ENCODE measurements at places on chromosomes 4 and X.
A peak's percentile ranks its signal among the peaks of the same experiment; 100 is the strongest.

DNA sequence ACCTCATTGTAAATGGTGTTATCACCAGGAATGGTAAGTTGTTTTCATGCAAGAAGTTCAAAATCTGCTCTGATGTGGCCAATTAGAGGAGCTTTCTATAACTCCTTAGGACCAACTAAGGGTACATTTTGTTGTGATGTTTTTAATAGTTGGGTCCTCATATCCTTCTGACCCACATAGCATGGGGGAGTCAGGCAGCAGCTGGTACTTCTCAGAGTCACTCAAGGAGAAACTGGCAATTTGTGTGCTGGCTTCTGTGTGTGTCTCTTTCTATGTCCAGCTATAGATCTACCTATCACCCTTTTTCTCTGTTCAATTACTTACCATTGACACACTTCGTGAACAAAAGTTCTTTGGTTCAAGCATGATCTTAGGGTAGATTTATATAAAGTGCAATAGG is 194.3 kb upstream of the TENM3 start:
- DNase-seq = no peak

DNA sequence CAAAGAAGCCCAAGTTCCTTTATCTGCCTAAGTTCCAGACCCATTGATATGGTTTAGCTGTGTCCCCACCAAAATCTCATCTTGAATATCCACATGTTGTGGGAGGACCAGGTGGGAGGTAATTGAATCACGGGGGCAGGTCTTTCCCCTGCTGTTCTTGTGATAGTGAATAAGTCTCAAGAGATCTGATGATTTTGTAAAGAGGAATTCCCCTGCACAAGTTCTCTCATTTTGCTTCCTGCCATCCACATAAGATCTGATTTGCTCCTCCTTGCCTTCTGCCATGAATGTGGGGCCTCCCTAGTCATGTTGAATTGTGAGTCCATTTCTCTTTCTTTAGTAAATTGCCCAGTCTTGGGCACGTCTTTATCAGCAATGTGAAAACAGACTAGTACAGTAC is 860.2 kb downstream of the FSTL5 start:
- DNase-seq = no peak

DNA sequence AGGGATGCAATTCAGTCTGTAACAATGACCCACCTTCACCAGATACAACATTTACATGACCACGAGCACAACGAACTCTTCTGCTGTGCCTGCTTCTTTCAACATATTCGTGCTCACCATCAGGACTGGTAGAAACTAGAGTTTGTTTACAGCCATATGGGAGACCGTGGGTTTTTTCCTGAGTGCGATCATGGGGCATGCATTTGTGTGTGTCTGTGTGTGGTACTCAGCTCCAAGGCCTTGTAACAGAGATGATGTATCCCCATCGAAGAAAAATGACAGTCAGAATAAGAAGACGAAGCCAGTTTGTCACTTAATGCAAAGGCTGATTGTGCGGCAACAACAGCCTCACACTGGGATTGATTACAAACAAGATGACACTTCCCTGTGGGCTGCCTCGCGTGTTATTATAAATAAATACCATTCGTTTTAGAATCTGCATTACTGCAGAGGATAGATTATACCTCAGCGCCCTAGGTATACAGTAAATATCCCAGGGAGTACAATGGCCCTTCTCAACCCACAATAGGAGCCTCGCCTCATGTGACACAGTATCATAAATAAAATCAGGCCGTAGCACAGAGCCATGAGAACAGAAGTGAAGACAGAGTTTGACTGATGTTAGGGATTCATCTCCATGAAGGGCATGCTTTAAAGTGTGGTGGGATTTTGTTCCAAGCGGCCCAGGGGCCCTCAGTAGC is 97.3 kb upstream of the NOCT start:
- no peak for DNase-seq

DNA sequence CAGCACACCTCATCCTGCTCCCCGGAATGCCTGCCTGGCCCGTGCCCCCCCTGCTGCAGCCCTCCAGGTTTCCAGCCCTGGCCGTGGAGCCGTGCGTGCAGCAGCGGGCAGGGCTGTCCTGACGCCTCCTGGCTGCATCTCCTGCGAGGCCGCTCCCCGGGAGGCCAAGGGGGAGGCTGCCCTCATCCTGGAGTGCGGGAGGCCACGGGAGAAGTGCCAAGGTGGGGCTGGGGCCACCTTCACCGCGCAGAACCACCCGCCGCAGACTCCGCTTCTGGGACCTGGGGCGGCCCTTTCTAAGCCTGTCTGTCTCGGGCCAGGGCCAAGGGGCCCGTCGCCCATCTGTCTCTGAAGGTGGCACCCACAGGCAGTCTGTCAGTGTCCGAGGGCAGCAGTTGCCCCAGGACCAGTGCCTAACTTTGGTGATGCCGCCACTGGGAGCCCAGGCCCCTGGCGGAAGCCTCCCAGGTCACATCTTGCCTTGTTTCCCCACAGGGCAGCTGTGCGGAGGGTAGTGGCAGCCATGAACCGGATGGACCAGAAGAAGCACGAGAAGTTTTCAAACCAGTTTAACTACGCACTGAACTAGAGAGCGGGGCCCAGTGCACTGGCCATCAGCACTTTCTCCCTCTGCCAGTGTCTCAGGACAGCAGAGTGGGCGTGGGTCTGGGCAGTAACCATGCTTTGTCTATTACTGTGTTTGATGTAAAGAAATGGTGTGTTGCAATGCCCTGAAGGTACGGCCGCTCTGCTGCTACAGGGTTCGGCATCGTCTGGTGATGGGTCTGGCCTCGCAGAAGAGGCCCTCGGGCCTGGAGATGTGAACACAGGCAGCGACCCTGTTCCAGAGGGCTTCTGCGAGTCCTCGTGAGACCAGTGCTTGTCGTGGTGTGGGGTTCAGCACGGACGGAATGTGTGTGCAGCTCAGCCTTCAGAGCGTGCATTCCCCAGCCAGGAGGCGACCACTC is 20.6 kb downstream of the NKX1-1 start:
- peak; percentile 51 for DNase-seq

GRCh38 chr4:98657531-98658286 is 702 bp downstream of the TSPAN5 start:
- DNase-seq = peak; percentile 74

- no peak for DNase-seq
These were observed 39.9 kb downstream of the ATP8A1 start for GRCh38 chr4:42617030-42617429.

- DNase-seq = no peak
These were observed 30.7 kb upstream of the AREG start for GRCh38 chr4:74414149-74414809.

DNA sequence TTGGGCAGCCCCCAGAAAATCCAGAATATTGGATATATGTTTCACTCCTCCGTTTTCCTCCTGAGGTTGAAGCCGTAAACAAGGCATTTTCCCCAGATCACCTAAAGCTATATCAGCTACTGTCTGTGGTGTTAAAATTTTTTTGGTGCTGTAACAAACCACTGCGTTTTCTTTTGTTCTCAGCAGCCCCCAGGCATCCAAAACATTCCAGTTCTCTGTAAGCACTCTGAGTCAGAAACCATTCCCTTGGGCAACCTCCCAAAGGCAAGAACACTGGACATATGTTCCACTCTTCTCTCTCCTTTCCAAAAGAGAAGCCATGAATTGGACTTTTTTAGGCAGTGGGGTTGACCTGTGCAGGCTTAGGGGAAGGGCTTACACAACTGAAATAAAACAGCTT is 310.9 kb downstream of the MID1IP1 start:
- DNase-seq = no peak

- no peak for DNase-seq
These were observed 892.4 kb upstream of the TENM3 start for GRCh38 chr4:181350615-181351415.

- no peak for DNase-seq
These were observed 133.0 kb upstream of the LEF1 start for GRCh38 chr4:108301545-108302251.

- DNase-seq = no peak
These were observed 106.4 kb downstream of the AMELX start for GRCh38 chrX:11399489-11400094.

DNA sequence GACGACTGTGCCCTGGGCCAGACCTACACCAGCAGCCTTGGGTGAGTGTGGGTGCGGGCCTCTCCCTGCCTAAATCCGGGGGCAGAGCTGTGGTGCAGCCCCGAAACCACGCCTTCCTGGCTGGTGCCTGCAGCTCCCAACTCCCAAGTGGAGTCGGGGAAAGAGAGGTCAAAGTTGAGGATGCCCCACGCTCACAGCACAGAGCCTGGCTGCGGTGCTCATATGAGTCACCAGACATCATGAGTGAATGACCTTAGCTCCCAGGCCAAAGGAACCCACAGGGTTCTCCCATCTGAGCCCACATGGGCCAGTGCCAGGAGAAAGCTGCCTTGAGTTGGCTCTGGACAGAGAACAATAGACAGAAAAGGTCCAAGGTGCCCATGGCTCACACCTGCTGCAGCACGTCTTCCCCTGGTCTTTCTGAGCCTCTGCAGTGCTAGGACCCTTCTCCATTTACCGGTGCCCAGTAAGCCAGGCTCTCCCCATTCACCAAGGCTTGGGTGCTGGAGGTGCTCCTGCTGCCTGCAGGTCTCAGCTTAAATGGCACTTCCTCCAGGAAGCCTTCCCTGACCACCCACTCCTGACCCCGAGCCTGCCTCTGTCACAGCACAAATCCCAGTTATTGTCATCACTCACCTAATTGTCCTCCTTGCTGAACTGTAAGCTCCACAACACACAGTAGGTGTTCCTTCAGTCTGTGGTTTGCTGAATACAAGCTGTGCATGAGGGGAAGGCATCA is 224.2 kb downstream of the AFAP1 start:
- no peak for DNase-seq

DNA sequence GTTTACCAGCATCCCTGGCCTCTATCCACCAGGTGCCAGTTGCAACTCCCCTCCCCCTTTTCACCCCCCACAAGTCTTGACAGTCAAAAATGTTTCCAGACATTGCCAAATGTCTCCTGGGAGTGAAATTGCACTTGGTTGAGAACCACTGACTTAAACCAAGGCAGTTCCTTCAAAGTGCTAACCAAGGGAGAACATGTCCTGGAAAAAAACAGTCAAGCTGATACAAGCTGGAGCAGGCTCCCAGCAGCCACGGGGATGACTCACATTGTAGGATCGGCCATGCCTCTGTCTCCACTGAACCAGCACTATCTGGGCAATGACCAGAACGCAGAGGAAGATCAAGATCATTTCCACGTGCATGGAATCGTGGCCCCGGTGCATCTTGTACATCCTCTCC is 11.4 kb downstream of the RNF175 start:
- DNase-seq = peak; percentile 87

DNA sequence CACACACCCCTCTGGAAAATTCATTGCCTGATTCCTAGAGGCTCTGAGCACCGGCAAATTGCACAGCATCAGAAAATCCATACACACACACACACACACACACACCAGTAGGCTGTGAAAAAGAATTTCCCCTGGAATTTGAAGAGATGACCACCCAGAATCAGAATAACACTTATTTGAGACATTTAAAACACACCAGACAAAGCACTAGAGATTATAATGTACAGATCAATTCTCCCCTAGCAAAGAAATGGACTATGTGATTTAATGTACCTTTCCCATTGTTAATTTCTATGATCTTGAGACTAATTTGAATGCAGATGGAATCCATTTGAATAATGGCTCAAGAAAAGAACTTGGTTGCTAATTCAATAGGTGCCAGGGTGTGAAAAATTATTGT is 399.3 kb downstream of the HNRNPD start:
- no peak for DNase-seq

DNA sequence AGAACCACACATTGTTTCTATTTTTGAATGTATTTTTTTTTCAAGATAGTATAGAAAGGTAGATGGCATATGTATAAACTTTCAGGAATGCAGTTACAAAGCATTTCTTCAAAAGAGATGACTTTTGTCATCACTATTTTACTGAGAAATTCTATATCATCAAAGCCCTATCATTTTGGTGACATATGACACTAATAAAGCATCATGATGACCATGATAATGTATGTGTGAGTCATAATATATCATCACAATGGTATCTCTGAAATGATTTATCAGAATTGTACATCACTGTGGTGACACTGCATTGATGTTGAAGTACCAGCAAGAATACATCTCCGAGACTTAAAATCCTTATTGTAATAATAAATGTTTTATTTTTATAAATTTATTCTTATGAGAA is 1740.8 kb downstream of the PCDH7 start:
- DNase-seq = no peak

- DNase-seq = no peak
These were observed 2.2 kb downstream of the KIT start for GRCh38 chr4:54659749-54660535.

DNA sequence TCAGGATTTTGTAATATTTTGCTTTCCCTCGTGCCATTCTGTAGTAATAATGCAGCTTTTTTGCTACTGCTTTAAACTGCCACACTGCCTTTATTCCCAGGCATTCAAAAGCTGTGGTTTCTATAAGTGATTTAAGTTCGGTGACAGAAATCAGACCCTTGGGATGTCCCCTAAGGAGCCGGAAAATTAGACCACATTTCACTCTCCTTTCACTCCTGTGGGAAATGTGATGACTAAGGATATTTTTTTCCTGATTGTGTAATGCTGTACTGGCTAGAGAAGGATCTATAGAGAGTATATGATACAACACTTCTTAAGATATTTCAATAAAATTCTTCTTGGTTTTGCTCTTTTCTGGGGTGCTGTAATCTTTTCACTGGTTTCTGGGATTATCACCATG is 24.4 kb downstream of the UGT2A3 start:
- no peak for DNase-seq

DNA sequence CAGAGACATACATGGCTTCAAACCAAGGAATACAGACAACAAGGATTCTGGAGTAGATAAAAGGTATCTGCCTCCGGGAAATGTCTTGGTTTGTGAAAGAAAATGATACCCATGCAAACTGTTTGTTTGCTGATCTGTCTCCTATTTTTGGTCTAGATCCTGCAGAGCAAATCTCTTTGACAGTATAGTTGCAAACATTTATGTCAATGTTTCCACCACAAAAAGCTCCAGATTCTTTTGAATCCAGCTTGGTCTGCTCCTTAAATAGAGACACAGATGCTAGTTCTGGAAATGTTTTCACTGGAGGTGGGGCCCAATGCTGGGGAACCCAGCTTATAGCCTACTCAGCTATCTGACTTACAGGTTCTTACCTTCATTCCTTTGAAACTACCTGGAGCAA is 119.7 kb downstream of the ATG4A start:
- DNase-seq = no peak

GRCh38 chr4:39706741-39707511 is 9.0 kb downstream of the UBE2K start:
- no peak for DNase-seq

DNA sequence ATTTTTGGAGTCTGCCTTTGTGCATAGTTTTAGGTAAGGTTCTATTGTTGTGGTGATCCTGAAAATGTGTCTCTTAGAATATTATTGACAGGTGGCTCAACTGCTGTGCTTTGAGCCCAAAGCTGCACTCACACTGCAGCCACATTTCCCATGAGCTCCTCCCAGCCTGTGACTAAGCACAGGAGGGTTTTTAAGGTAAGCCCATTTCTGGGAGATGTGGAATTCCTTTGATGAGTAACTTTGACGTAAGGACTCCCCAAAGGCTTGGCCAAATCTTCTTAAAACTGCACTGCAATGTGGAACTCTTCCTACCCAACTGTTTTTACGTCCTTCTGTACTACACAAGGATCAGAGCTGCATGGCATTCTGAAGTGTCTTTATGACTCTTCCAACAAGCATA is 20.0 kb upstream of the TMPRSS11A start:
- DNase-seq = no peak

- no peak for DNase-seq
These were observed 35.4 kb upstream of the HPSE start for GRCh38 chr4:83369831-83370639.

GRCh38 chrX:12672367-12673106 is 118.7 kb upstream of the PRPS2 start:
- DNase-seq = no peak

GRCh38 chrX:120672841-120673530 is 43.1 kb upstream of the C1GALT1C1 start:
- no peak for DNase-seq

- no peak for DNase-seq
These were observed 508.7 kb downstream of the FSTL5 start for GRCh38 chr4:161655148-161655547.

All from RWPE2 (cell line).